ENCODE measurements at places on chromosomes 7 and 10.

- no peak for DNase-seq
These were observed 2.0 kb downstream of the INSIG1 start for GRCh38 chr7:155299535-155300202.

- no peak for DNase-seq
These were observed 100.5 kb downstream of the GLCCI1 start for GRCh38 chr7:8068892-8069686.

GRCh38 chr7:4835398-4836205 is 26.2 kb downstream of the PAPOLB start:
- DNase-seq = no peak

- no peak for DNase-seq
These were observed 844.8 kb upstream of the LRRN3 start for GRCh38 chr7:110246118-110246517.

DNA sequence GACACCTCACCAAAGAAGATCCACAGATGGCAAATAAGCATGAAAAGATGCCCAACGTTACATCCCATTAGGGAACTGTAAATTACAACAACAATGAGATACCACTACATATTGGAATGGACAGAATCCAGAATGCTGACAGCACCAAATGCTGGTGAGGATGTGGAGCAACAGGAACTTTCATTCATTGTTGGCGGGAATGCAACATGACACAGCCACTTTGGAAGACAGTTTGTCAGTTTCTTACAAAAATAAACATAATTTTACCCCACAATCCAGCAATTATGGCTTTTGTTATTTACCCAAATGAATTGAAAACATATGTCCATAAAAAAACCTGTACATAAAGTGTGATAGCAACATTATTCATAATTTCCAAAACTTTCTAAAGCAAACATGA is 176.8 kb downstream of the C7orf25 start:
- no peak for DNase-seq

GRCh38 chr10:84548869-84549268 is 220.5 kb downstream of the CCSER2 start:
- DNase-seq = no peak

DNA sequence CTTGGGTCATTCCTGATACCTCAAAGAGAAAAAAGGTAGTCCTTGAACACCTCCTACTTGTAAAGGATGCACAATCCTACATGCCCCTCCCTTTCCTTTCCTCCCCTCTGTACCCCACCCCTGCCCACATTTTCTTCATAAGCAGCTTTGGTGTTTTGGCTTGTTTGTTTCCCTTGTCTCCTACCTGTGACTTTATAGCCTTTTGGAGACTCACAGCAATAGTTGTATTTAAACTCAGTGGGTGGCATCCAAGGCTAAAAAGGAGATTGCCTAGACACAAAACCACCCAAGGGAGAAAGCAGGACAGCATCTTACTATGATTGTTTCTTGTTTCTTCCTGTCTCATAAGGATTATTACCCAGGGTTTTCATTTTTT is 63.4 kb downstream of the EGFR start:
- no peak for DNase-seq

GRCh38 chr7:127877951-127878350 is 153.3 kb downstream of the LRRC4 start:
- no peak for DNase-seq

DNA sequence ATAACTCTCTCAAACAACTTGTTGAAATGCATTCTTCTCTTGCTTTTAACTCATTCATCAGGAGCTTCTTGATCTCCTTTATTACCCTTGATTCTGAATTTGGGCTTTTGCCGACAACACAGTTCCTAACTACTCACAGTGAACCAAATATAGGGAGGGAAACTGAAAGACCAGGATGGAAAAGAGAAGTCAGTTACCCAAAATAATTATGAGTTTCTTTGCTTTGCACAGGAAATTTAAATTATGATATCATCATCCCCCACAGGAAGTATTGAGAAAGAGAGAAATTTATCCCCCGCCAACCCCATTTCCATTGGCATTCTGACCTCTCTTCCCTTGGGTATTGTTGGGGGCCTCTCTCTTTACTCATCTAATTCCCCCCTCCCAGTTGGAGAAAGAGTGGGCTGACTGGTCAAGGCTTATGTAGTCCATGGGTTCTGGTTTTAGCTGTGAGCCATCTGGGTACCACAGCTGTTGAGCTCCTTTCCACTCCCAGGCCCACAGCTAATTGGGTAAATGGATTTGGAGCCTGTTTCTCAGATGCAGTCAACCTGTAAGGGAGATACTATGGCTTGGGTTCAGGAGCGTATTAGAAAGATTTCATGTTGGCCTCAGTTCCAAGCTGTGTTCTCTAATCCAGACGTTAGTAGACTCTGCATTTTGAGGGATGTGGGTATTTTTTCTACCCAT is 109.0 kb downstream of the FZD1 start:
- no peak for DNase-seq

GRCh38 chr10:34294137-34294536 is 521.0 kb downstream of the PARD3 start:
- no peak for DNase-seq

DNA sequence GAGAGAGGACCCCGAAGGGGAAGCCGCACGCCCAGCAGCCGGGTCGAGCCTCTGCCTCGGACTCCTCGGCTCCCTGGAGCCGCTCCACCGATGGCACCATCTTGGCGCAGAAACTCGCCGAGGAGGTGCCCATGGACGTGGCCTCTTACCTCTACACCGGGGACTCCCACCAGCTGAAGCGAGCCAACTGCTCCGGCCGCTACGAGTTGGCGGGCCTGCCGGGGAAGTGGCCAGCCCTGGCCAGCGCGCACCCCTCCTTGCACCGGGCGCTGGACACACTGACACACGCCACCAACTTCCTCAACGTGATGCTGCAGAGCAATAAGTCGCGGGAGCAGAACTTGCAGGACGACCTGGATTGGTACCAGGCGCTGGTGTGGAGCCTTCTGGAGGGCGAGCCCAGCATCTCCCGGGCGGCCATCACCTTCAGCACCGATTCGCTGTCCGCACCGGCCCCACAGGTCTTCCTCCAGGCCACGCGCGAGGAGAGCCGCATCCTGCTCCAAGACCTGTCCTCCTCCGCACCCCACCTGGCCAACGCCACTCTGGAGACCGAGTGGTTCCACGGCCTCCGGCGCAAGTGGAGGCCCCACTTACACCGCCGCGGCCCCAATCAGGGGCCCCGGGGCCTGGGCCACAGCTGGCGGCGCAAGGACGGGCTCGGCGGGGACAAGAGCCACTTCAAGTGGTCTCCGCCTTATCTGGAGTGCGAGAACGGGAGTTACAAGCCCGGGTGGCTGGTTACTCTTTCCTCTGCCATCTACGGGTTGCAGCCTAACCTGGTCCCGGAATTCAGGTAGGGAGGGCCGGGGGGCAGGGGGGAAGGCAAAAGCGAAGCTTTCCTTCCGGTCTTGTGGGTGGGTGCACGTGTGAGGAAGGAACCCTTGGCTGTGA is 973 bp downstream of the GPR158 start:
- no peak for DNase-seq

DNA sequence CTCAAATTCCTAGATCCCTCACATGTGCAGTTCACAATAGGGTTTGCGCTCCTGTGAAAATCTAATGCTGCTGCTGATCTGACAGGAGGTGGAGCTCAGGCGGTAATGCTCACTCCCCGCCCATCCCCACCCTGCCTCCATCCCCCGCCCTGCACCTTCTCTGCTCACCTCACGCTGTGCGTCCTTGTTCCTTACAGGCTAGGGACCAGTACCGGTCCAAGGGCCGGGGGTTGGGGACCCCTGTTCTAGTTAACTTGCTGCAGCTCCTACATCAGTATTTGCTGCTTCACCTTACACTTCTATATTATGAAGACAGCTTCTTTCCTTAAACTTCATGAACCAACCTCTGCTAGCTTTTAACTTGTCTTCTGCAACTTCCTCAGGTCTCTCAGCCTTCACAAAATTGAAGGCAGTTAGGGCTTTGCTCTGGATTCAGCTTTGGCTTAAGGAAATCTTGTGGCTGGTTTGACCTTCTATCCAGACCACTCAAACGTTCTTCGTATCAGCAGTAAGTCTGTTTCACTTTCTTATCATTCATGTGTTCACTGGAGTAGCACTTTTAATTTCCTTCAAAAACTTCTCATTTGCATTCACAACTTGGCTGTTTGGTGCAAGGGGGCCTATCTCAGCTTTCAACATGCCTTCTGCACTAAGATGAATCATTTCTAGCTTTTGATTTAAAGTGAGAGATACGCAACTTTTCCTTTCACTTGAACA is 1.7 kb upstream of the TNKS2 start:
- DNase-seq = peak; percentile 60

DNA sequence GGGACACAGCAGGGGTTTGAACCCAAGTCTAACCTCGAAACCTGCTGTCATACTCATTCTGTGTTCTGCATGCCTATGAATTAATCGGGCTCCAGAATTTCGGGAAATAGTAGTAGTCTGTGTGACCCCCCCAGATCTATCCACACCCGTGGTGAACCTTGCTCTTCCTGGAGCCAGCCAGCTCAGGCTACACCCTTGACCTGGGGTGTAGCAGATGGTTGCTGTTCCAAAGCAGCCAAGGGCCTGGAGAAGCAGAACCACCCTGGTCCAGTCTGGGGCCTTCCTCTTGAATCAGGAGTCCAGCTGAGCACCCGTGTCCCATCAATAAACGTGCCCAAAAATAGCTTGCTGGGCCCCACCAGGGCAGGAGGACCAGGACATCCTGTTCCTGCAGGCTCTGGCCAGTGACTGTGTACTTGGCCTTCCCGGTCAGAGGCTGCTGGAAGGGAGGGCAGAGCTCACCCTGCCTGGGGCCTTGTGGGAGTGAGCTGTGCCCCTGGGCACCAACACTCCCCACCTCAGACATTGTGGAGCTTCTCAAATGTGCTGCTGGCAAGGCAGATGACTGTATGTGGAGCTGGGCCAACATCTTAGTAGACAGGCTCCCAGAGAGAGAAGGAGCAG is 101.2 kb upstream of the ZNF716 start:
- DNase-seq = no peak

DNA sequence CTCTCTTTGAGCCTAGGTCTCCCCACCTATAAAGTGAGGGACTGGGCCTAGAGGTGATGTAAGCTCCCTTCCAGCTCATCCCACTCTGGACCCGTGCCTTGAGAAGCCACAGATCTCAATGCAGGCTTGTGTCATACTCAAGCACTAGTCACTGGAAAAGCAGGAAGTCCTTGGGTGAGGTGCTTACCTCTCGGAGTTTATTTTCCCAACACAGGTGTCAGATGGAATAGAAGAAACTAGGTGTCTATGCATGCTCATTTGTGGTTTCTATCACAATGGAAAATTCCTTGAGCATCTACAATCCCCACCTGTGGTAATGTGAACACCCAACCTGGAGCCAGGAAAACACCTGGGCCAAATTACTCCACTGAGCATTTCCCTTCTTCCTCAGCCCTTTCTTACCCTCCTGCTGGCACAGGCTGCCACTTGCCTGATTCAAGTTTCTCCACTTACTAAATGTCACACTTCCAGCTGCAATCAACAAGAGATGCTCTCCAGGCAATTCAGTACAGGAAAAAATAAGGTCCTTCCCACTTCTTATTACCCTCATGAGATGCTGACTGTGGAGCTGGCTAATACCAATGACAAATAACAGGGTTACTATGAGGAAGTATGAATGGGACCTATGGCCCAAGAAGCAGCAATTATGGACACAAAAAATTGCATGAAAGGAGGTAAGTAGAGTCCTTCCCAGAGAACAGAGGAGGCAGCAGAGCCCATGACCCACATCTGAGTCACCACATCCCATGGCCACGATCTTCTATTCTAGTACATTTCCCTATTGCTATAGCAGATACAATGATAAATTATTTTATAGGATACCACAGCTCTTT is 13.1 kb downstream of the LSM5 start:
- no peak for DNase-seq

DNA sequence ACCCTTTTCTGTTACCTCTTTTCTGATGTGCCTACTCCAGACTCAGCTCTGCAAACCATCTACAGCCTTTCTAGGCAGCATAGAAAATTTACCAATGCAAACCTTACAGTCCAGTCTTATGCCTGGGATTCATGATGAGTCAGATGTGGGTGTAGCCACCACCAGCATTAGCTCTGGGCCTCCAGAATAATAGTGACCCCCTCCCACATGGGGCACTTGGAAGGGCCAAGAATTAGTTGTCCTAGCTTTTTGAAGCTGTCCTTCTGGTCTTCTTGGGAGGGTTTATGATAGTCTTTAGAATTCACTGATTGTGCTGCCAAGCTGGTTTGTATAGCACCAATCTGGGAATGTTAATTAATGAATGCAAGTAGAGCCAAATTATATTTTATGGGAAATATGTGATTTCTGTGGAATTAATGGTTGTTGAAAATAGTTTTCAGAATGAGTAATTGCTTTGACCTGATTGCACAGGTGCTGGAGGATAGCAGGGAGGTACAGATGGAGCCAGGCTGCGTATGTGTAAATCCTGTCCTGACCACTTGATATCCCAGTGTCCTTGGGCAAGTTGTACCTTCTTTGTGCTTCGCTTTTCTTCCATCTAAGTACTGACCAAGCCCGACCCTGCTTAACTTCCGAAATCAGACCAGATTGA is 94.8 kb downstream of the CPED1 start:
- no peak for DNase-seq

- no peak for DNase-seq
These were observed 56.1 kb downstream of the HACD1 start for GRCh38 chr10:17561111-17561510.

- no peak for DNase-seq
These were observed 23.5 kb downstream of the YKT6 start for GRCh38 chr7:44224080-44224973.

DNA sequence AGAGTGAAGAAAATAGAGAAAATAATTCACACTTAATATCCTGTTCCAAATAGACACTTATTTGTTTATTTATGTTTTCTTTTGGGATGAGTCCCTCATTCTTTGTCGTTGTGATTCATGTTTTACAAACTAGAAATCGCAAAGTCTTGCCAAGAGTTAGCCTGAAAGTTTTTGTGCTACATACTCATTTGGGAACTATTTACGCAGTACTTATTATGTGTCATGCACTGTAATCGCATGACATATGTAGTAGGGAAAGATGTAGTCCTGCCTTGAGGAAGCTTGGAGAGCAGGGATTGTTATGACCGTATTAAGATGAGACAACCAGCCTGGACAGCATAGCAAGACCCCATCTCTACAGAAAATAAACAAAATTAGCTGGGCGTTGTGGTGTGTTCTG is 189.3 kb downstream of the ABCA13 start:
- no peak for DNase-seq

DNA sequence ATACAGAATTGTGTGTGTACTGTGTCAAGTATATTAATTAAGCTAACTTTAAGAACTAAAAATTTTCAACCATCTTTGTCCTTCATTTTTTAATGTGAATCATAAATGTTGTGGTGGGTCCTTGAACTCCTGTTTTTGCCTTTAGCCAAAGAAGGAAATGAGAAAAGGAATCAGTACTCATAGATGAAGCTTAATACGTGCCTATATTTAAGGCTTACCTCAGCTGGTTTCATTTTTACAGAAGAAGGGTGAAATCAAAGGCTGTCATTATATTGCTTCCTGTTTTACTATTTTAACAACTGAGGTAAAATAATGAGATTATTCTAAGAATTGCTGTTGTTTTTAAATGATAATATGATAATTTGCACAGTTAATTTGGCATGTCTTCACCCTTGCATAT is 6.3 kb upstream of the SNX13 start:
- DNase-seq = no peak

Measured in stimulated activated CD4-positive, alpha-beta T cell treated with anti-CD3 and anti-CD28 coated beads, Interleukin-2, amount 100 ng/mL, for 24 hours (primary cell).